Activated CD8-positive, alpha-beta memory T cell treated with anti-CD3 and anti-CD28 coated beads for 24 hours (primary cell): ENCODE measurements at places on chromosomes 1 and 21.

DNA sequence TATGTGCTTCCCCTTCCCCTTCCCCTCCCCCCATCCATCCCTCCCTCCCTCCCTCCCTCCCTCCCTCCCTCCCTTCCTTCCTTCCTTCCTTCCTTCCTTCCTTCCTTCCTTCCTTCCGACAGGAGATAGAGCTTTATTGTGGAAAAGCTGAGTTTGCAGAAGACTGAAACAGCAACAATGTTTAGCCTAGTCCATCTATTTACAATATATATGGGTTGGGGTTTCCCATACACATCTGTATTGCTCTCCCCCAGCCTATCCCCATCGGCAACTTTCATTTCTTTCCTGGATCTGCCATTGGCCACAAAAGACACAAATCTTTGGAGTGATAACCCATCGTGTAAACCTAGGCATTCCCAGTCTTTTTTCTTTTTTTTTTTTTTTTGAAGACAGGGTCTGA is 222.3 kb downstream of the USH2A start:
- no peak for DNase-seq

GRCh38 chr21:46295177-46295770 is 9.1 kb downstream of the YBEY start:
- DNase-seq: no peak

GRCh38 chr1:198726455-198726854 is 87.6 kb downstream of the PTPRC start:
- no peak for DNase-seq

GRCh38 chr1:2133879-2134215 is 60.7 kb downstream of the FAAP20 start:
- no peak for DNase-seq

DNA sequence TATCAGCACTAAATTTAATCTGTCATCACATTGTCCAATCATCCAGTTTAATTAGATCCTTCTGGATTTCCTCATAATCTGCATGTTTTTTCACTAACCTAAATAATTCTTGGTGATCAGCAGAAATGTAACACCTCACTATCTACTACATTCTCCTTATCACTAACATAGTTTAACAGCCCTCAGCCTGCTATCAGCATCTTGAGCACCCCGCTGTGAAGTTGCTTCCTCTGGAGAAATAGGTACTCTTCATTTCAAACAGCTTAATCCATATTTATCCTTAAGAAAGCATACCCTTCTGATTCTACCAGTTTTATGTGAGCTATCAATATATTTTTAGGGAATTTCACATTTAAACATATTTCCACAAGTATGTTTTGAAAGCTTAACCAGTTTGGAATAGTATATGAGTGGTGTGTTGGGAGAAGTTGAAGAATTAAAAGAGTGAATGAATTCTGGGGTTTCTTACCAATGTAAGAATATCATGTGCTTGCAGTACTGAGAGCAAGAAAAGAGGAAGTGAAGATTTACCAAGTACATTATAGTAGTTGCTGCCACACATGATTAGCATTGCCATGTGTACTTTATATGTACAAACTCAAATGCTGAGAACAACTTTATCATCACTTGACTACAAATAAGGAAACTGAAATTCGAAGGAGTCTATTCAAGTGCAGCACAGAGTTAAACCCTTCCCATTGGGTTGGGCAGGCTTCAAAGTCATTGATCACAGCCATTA is 771.1 kb upstream of the ADGRL4 start:
- DNase-seq: no peak

GRCh38 chr1:109170035-109170764 is 43.5 kb upstream of the SARS1 start:
- DNase-seq: no peak

DNA sequence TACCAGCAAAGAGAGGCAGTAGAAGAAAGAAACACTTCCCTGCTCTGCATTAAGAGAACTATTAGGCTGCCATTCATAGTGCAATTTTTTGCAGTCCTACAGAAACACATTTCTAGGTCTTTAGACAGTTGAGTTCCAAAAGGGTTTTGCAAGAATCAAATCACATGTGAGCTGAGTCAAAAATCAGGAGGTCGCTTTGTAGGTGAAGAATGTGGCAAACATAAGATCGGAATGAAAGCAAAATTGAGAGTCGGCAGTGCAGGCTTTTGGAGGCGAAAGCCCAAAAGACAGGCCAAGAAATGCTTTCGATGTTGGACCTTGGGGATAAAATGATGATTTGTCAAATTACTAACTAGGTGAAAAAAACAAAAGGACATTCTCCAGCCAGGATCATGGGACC is 213.5 kb upstream of the NRIP1 start:
- DNase-seq: no peak

DNA sequence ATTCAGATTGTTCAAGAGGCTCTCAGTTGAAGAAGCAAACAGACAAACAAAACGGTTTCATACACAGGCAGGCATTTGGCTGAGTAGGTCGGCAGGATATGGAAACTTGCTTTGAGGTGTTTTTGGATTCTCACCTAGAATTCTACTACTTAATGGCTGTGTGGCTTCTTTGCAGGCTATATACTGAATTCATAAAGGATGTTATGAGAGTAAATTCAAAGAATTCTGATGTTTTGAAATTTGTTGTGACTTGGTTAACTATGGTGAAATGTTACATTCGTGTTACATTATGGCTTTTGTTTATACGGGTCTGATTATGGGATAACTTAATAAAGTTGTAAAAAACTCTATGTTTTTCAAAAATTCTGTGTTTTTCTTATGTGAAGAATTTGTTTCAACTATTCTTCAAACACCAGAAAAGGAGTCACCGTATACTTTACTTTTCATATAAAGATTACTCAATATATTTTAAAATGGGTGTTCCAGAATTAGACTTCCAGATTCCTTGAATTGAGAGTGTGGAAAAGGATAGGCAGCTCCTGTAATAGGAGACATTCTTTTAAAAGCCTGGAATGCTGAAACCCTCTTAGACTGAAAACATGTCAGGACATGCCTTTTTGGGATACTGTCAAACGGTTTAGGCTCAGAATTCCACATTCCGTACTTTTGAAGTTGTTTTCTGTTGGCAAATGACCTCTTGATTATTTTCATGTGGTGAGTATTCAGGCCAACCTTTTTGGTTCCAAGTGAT is 8.2 kb upstream of the IRF2BP2 start:
- no peak for DNase-seq

- no peak for DNase-seq
Observed at GRCh38 chr1:48251821-48252220, 29.3 kb downstream of the SLC5A9 start.

DNA sequence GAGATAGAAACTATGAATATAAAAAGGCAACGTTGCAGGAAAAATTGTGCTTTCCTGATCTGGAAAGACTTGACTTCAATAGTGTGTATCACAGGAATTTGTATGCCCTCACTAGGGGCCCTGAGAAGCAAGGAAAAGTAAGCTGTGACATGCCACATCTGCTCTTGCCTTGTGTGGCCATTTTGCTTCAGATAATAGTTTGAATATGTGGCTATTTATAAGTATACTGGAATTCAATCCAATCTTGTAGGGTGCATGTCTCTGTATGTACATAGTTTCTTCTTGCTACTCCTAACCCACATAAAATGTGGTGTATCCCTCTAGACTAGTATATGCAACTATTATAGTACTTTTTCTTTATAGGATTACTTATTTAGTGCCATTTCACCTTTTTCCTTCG is 31.1 kb upstream of the SCYL3 start:
- no peak for DNase-seq

DNA sequence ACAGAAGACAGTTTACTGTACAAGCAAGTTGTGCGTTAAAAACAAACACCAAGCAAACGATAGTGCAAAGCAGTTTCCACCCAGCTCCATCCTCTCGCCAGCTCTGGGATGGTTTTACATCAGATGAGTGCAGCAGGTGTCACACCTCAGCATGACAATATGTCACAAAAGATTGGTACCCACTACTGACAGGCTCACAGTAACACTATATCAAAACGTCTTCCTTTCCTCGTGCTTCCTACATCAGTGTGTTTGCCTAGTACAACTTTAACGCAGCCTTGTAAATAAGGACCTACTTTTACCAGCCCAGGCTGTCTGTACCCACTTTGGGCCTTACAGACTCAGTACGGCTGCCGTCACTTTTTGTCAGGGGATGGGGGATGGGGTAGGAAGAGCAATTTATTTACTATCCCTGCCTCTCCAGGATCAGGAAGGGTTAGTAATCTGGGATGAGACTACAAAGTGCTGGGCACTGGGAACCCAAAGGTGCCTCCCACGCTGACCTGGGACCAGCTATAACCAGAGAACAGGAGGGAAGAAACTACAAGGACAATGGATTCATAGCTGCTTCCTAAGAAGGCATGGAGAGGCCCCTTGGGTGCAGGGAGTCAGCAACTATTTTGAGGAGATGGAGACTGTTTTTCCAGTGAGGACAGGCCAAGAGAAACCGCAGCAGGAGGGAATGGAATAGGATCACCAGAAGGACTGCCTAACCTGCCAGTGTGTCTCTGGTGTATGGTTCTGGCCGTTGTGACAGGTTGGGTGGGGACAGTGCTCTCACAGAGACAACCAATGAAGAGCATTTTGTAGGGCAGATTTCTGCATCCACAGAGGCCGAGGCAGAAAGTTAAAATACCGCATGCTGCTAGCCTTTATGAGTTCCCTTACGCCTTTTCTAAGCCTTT is 30.2 kb downstream of the RUNX3 start:
- peak; percentile 66 for DNase-seq

GRCh38 chr1:6260961-6261614 is at the start of gene GPR153:
GPR153 (minus strand) TSS chr1:6261098; CDS start chr1:6254905, 6,193 bp downstream.
- DNase-seq: peak; percentile 77

DNA sequence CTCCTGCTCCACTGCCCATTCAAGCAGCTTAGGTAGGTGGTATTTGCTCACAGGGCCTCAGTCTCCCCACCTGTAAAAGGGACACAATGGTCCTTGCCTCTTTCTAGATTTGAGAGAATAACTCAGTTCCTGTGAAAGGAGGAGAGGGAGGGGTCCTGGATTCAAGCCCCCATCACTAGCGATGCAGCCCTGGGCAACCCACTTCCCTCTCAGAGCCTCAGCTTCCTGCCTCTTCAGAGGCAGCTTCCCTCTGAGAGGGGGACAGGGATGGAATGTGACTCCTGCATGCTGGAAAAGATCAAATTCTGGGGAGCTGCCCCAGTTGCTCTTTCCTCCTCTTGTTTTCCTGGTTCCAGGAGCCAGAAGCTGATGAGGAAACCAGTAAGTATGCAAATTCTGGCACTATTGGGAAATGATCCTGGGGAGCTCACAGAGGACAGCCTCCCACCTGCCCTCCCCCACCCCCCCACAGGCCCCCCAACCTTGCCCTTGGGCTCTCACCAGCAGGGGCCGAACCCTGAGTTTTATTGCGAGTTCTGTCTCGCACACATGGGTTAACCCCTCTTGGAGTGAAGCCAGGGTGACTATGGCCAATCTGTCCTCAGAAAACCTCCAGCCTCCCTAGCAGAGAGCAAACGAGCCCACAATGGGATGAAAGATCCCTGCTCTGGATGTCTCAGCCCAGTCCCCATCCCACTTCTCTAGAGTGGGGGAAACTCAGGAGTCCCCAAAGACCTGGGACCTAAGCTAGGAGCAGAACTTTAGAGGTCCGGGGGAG is 11.7 kb downstream of the ZC3H12A start:
- DNase-seq: no peak

DNA sequence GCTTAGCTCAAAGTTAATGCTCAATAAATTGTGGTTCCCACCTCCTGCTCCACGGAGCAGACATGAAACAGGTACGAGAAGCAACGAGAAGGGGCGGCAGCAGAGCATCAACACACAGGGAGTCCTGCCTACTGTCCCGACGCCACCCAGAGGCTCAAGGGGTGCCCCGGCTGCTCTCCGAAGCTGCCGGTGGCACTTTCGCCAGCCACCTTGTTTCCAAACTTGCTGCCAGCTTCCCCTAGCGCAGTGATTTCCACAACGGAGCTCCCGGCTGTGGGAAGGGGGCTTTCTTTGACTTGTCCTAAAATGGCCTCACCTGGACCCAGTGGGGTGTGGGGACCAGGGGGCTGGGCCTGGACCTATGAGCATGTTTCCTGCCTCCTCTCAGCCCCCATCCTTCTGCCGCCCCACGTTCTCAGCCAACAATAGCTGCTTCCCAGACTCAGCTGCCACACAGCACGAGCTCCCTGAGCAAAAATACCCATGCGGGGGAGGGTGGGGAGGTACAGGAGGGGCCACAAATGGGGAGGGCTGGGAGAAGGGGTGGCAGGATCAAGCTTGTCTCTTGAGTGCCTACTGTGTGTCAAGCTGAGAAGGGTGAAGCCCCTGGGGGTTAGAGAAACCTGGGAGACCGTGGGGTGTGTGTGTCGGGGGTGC is 35.6 kb upstream of the ECE1 start:
- DNase-seq: no peak

DNA sequence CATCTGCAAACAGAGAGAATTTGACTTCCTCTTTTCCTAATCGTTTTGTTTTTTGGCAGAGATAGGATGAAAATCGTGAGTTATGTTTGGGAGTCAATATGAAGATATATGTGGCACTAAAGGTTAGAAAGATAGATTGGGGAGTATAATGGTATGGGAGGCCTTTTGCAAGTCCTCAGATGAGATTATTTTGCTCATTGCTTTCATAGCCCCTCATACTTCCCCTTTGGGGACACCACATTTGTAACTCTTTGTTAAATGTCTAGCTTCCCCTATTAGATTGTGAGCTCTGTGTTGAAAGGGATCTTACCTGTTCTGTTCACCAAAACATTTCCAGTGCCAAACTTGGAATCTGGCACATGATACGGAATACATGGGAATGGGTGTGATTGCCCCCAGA is 30.2 kb downstream of the RAVER2 start:
- no peak for DNase-seq

GRCh38 chr21:38721958-38722357 is 83.8 kb upstream of the ETS2 start:
- no peak for DNase-seq

DNA sequence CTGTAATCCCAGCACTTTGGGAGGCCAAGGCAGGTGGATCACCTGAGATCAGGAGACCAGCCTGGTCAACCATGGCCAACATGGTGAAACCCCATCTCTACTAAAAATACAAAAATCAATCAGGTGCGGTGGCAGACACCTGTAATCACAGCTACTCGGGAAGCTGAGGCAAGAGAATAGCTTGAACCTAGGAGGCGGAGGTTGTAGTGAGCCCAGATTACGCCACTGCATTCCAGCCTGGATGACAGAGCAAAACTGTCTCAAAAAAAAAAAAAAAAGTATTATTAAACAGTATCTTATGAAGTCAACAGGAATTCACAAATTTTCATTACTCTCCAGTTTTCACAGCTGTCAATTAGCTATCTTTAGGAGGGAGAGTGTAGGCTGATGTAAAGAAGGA is 3.8 kb downstream of the ACBD6 start:
- DNase-seq: no peak

DNA sequence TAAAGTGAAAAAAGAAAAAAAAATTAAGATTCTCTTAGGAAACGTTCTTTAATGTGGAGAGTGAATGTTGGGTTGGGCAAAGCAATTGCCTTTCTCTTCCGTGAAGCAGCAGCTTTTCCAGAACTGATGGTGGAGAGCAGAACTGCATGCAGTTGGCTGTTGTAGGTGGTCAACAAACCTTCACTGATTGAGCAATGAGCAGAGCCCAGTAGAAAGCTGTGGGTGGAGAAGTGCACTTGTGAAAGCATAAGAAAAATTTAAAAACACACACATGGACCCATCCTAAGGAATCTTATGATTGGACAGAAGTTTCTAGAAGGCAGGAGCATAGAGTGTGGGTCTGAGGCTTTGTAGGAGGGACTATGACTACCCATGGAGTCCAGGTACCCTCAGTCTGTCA is 4.5 kb downstream of the PRELP start:
- no peak for DNase-seq
